ENCODE measurements at places on chromosomes 4 and X.
A peak's percentile ranks its signal among the peaks of the same experiment; 100 is the strongest.

DNA sequence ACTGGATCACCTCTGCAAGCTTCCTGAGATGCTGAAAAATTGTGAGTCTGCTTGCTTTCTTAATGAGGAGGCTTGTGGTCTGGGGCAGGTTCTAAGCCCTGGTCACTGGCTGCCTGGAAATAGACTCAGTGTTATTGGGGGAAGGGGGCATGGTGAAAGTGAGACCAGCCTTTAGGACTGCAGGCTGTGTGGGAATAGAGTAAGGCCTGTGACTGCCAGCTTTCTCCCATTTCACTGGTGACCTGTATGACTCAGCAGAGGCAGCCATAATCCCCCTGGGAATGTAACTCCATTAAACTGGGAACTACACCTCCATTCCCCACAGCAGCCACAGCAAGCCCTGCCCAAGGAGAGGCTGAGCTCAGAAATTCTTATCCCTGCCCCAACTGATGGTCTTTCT lies 55.9 kb upstream of the IL15 start:
- DNase-seq: no peak

DNA sequence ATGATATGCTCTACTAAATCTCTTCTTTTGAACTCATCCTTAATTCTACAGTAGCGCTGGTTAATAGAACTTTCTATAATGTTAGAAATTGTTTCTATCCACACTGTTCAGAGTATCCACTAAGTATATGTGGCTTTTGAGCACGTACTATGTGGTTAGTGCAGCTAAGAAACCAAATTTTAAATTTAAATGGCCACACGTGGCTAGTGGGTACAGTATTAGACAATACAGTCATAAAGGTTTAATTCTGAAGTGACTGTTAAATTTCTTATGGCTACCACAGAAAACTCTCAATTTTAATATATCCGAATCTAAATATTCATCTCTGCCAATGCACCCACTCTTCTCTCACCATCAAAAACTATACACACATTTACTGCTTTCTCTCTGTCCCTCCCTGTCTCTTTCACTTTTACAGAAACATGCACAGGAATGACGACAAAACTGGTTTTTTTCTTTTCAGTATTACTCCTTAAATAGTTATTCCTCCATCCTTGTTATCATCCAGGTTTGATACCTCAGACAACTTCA lies 583.9 kb downstream of the KCTD8 start:
- no peak for DNase-seq

GRCh38 chrX:391717-392574 lies 5.2 kb upstream of the PPP2R3B start:
- no peak for DNase-seq

DNA sequence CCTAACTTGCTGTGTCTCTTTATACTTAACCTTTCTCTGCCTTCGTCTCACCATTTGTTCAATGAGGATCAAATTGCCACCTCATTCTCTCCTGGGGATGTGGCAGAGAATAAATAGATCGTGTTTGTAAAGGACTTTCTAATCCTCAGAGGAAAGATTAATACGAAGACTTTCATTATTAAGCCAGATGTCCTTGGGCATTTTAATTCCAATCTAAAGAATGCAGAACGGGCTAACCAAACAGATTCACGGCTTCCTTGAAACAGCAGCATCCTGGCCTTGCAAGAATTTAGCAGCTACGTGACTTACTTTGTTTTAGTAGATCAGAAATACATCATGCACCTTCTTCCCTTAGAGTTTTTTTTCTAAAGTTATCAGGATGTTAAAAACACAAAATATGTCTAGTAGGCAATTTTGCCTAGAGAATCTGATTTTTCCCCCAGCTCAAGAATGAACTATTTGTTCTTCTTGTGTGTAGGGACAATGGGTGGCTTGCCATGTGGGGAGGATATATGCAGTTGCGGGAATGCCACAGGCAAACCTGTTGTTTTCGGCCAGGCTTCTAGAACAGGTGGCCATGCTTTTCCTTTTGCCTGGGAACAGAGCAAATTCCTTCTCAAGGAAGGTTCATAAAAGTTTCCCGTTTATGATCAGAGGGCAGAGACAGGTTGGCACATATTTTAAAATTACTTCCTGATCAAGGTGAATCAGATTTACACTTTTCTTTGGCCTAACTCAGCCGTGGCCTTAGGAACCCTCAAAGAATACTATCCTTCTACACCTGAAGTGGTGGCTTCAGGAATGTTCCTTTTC lies 3.0 kb downstream of the MID1 start:
- DNase-seq: no peak

- DNase-seq: no peak
These were observed 59.0 kb upstream of the C1QTNF7 start for GRCh38 chr4:15368856-15369255.

DNA sequence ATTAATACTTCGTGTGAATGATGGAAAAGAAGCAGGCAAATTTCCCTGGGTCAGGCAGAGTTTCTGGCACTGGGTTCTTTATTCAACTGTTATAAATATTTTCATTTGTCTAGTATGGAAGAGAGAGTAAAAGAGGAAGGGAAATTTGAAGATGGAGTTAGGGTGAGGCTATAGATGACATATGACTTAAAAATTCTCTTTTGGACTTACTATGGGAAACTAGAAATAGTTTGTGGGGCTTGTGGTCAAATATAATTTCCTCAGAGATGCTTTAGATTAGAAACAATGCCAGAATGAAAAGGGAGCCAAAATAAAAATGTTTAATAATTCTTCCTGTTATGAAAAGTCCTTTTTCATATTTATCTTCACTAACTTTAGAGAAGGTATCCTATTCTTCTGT lies 103.2 kb downstream of the GC start:
- DNase-seq: no peak

DNA sequence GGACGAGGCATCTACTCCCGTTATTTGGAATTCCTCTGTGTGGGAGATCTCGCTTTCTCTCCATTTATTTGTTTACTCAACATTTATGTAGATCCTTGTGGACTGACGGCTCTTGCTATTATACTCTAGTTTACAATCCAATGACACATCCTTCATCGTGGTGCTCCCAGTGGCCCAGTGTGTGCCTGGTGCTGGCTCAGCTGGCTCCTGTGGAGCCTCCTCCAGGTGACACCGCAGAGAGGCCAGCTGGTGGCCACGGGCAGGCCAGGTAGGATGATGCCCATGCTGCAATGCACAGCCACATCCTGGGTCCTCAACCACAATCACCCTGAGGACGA lies 84.0 kb upstream of the AFAP1 start:
- DNase-seq: no peak

DNA sequence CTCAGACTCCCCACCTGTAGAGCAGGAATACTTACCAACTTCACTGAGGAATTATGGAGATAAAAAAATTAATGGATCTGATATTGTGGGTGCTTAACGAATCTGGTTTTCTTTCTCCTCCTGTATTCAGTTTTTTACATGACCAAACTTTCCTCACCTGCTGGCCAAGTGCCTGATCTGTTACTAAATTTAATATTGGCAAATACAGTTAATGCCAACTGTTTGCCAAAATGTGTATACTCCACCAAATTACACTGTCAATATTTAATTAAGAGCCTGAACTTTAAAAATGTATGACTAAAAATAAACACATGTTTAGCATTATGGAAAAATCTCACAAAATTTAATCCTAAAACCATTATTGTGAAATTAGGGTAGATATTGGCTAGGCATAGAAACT lies 3.3 kb downstream of the PGRMC2 start:
- DNase-seq: no peak

DNA sequence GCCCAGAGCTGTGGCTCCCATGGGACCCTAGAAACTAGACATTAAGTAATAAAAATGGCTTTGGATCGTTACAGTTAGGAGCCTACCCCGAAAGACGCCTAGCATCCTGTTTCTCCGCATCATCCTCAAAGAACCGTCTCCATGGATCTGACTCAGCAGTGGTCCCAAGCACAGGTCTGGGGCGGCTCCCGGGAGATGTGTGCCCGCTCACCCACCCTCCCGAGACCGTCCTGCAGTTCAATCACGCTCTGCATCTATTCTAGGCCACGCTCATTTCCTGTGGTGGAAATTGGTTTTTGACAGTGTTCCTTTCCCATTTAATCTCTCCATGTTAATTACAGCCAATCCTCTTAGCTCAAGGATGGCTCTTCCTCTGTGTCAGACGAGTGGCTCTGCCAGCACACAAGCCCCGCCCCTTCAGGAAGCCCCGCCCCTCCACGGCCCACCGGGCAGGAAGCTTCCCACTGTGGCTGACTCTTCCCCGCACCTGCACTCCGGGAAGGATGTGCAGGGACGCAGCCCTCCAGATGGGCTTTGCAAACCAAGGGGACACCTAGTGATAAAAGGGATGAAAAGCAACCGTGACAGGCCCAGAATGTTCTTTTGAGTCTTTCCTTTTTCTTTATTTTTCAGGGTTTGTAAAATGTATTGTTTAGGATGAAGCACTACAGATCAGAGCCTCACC lies 34.5 kb upstream of the HELT start:
- DNase-seq: peak; percentile 80

GRCh38 chr4:6272863-6273660 lies 3.4 kb downstream of the WFS1 start:
- DNase-seq: no peak

All from stimulated activated CD8-positive, alpha-beta memory T cell treated with anti-CD3 and anti-CD28 coated beads, Interleukin-4, amount 100 ng/mL, for 48 hours (primary cell).